ENCODE measurements at places on chromosomes 5 and 9. TPM values are rescaled to one million over a fixed set of nuclear protein-coding genes. Genes with fewer than 3 reads are reported as not detected.

FAM114A2 gene
- total RNA-seq = 28.5 TPM

TPPP gene
- total RNA-seq = 0.21 TPM

DNAJC18 gene
- 35.6 TPM for total RNA-seq

ADGRV1 gene
- 0.02 TPM for total RNA-seq

CDH9 gene
- not detected for total RNA-seq

IQGAP2 gene
- 82.7 TPM for total RNA-seq

SLCO6A1 gene
- total RNA-seq = not detected

ITK gene
- 249 TPM for total RNA-seq

PCDHB15 gene
- not detected for total RNA-seq

DNA sequence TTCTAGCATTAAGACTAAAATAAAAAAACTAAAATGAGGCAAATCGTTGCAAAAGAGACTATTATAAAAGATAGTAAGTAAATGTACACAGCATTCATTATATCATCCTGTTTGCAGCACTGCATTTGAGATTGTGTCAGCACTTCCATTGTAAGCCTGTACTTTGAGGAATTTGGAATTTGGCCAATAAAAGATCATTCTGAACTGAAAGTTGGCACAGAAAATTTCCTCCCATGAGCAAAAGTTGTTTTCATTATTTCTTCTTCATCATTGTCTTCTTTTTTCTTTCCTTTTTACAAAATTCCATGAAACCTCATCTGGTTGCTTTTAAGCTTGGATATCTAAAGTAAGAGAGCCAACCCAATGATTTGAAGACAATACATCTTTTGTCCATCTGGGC, 199.3 kb upstream of the ADAMTSL1 start:
- no peaks in the 10 kb centered on the region for H3K36me3 ChIP-seq
- H3K4me3 ChIP-seq = no peak overlapping the region
- DNase-seq = no peak

- no peaks in the 10 kb centered on the region for H3K4me1 ChIP-seq
- no peak for DNase-seq
- H3K4me3 ChIP-seq = no peak overlapping the region
- peaks cover 4% of the 10 kb centered on the region for H3K27me3 ChIP-seq
Observed at GRCh38 chr5:52560366-52560765, 227.3 kb upstream of the ITGA1 start.

GRCh38 chr5:131610198-131611063, 24.6 kb downstream of the RAPGEF6 start:
- no peak overlapping the region for H3K4me3 ChIP-seq
- peaks cover 45% of the 10 kb centered on the region for H3K4me1 ChIP-seq
- peaks cover 26% of the 10 kb centered on the region for H3K36me3 ChIP-seq
- no peak for DNase-seq
- H3K27ac ChIP-seq = no peak overlapping the region
- H3K27me3 ChIP-seq = no peaks in the 10 kb centered on the region

GRCh38 chr5:98767581-98767980, 5.9 kb upstream of the RGMB start:
- no peak overlapping the region for H3K4me3 ChIP-seq
- no peak overlapping the region for H3K27ac ChIP-seq
- peaks cover 29% of the 10 kb centered on the region for H3K4me1 ChIP-seq
- H3K36me3 ChIP-seq = no peaks in the 10 kb centered on the region
- no peak for DNase-seq

DNA sequence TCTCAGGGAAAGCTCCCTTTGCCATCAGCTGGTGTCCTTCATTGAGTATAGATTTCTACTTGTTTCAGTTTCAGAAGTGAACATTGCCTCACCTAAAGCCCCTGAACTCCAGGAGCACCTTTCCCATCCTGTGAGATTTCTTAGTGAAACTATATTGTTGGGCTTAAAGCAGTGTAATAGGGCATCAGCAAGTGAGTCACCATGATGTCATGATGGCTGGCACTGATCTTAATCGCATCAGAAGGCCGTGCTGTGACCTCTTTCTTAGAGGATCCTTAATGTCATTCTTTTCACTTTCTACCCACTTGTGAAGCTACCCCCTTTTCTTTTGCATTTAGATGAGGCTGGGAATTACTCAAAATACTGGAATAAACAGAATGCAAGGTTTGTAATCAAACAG, 401.3 kb downstream of the MTRR start:
- H3K27ac ChIP-seq = no peak overlapping the region
- H3K36me3 ChIP-seq = no peaks in the 10 kb centered on the region
- H3K27me3 ChIP-seq = no peaks in the 10 kb centered on the region
- no peak for DNase-seq
- no peak overlapping the region for H3K4me3 ChIP-seq
- H3K4me1 ChIP-seq = no peaks in the 10 kb centered on the region

GRCh38 chr9:99173570-99174504, 47.9 kb downstream of the ALG2 start:
- H3K4me1 ChIP-seq = peaks cover 5% of the 10 kb centered on the region
- no peak for DNase-seq
- H3K27ac ChIP-seq = no peak overlapping the region
- no peaks in the 10 kb centered on the region for H3K36me3 ChIP-seq

- H3K4me1 ChIP-seq = peaks cover 35% of the 10 kb centered on the region
- peak within 1 kb of the TSS; percentile 92 for H3K4me3 ChIP-seq
- peak within 1 kb of the TSS; percentile 96 for H3K27ac ChIP-seq
- peak; percentile 99 for DNase-seq
- H3K36me3 ChIP-seq = peaks cover 6% of the 10 kb centered on the region
Observed at GRCh38 chr5:119070828-119071560, at the start of gene DMXL1. TSS of gene DMXL1 (plus strand) at chr5:119071087. CDS start at chr5:119071570, 483 bp downstream.

DNA sequence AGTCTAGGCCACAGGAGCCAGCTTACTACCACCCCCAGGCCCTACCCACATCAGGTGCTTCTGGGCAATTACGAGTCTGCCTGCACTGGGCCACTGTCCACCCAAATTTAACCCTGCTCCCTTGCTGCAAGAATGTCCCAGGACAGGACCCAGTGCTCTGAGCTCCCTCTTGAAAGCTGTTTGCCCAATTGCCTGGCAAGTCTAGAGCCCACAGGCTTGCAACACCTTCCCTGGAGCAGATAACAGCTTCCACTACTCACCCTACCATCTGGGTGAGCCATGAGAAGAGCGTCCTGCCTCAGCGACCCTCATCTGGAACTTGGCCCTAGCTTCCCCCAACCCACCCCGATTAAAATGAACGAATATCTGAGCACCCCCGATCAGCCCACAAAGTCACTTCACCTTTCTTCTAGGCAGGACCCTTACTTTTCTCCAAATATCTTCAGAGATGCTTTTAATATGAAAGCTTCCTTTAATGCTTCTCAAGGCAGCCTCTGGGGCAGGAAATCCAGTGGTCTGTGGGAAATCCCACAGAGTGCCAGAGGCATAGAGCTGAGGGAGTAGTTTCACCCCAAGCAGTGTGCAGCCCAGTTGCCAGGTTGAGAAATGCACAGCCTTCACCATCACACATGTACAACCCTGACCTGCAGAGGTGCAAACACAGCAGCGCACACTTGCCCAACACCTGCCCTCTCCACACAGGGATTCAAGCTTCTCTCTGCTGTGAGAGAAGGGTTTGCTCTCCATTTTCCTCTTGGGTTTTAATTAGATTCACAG, 10.6 kb downstream of the ACSL6 start:
- H3K4me1 ChIP-seq = peaks cover 55% of the 10 kb centered on the region
- H3K27me3 ChIP-seq = no peaks in the 10 kb centered on the region
- H3K4me3 ChIP-seq = no peak overlapping the region

- H3K27me3 ChIP-seq = peaks cover 3% of the 10 kb centered on the region
- H3K36me3 ChIP-seq = no peaks in the 10 kb centered on the region
- no peak overlapping the region for H3K4me3 ChIP-seq
- peaks cover 11% of the 10 kb centered on the region for H3K4me1 ChIP-seq
- DNase-seq = no peak
Observed at GRCh38 chr5:122156724-122157325, 27.5 kb downstream of the ZNF474 start.

- peaks cover 14% of the 10 kb centered on the region for H3K27me3 ChIP-seq
- no peak overlapping the region for H3K4me3 ChIP-seq
- H3K4me1 ChIP-seq = no peaks in the 10 kb centered on the region
- H3K27ac ChIP-seq = no peak overlapping the region
- DNase-seq = no peak
Observed at GRCh38 chr9:127588740-127589506, 23.2 kb upstream of the STXBP1 start.

DNA sequence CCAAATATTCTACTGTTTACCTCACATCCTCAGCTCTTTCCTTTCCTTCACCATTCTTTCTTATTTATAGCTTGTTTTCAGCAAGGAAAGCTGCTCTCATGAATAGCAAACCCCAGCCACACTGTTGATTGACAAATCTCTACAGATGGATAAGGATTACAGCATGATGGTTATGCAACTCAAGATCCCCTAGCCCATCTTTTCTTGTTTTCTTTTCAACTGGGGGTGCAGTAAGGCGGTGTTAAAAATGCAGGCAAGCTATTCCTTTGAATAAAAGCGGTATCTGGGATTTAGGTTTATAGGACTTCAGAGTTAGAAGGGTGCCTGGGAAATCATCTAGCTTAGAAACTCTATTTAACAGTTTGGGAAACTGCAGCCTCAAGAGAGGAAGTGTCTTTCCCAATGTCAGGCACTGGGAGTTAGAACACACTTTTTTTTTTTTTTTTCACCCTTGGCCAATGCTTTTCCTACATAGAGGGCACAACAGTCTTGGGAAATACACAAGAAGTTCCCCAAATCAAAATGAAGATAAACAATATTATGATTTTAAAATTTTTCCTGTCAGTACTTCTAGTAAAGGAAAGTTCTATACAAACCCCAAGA, 2.6 kb downstream of the SPARC start:
- DNase-seq = no peak
- H3K27me3 ChIP-seq = peaks cover 32% of the 10 kb centered on the region
- H3K36me3 ChIP-seq = no peaks in the 10 kb centered on the region

- H3K4me1 ChIP-seq = peaks cover 14% of the 10 kb centered on the region
- H3K27me3 ChIP-seq = no peaks in the 10 kb centered on the region
- H3K4me3 ChIP-seq = no peak overlapping the region
- H3K27ac ChIP-seq = no peak overlapping the region
Observed at GRCh38 chr9:34372467-34373011, 4.2 kb downstream of the MYORG start.

DNA sequence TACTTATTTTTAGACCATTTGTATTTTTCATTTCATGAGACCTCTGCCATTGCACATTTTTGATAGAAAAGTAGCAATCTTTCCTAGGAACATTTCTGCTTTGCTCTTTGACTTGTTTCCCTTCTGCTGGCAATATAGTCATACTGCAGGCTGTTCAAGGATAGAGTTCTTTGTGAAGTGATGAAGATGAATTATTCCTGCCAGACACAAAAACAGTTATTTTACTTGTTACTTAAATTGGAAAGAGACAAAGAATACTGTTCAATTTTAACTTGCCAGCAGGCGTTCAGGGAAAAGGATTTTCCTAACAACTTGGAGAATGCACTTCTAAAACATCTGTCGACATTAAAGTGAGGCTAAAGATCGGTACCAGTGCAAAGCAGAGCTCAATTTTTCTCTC, 251.7 kb upstream of the ACTBL2 start:
- no peak overlapping the region for H3K27ac ChIP-seq
- no peaks in the 10 kb centered on the region for H3K4me1 ChIP-seq
- no peak overlapping the region for H3K4me3 ChIP-seq
- no peaks in the 10 kb centered on the region for H3K36me3 ChIP-seq
- H3K27me3 ChIP-seq = peaks cover 2% of the 10 kb centered on the region

GRCh38 chr9:128043467-128043868, 23.7 kb downstream of the NAIF1 start:
- H3K27me3 ChIP-seq = no peaks in the 10 kb centered on the region
- H3K27ac ChIP-seq = no peak overlapping the region
- H3K4me3 ChIP-seq = no peak overlapping the region
- DNase-seq = no peak

DNA sequence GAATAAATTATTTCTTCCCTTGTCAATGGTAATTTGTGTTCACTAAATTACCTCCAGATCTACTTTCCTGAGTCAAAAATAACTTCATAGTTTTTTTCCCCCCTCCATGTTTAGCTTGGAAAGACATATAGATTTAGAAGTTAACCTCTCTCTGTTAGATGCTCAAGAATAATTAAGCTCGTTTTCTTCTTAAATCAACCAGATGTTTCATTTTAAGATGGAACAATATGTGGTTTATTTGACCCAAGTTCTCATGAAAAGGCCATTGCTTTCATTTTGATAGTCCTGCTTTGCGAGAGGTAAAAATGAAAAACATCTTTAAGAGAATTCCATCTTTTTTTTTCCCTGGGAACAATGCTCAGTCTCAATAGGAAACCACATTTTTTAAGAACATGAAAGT, 27.7 kb upstream of the GAS1 start:
- H3K27me3 ChIP-seq = peaks cover 30% of the 10 kb centered on the region
- DNase-seq = no peak
- H3K36me3 ChIP-seq = no peaks in the 10 kb centered on the region
- H3K4me3 ChIP-seq = no peak overlapping the region

- H3K4me3 ChIP-seq = no peak overlapping the region
- no peaks in the 10 kb centered on the region for H3K36me3 ChIP-seq
- H3K4me1 ChIP-seq = peaks cover 3% of the 10 kb centered on the region
- no peak for DNase-seq
- no peaks in the 10 kb centered on the region for H3K27me3 ChIP-seq
- no peak overlapping the region for H3K27ac ChIP-seq
Observed at GRCh38 chr5:158522776-158523175, 576.9 kb downstream of the EBF1 start.

- H3K27ac ChIP-seq = no peak overlapping the region
- H3K4me3 ChIP-seq = no peak overlapping the region
- H3K4me1 ChIP-seq = peaks cover 15% of the 10 kb centered on the region
Observed at GRCh38 chr9:91842358-91843049, 107.5 kb downstream of the ROR2 start.

Data from activated CD4-positive, alpha-beta T cell treated with anti-CD3 and anti-CD28 coated beads for 36 hours (primary cell).